GF-D8 (cell line): ENCODE measurements at places on chromosomes 13 and 19.

GRCh38 chr19:31772915-31773314 lies 423.7 kb upstream of the TSHZ3 start:
- DNase-seq = no peak

DNA sequence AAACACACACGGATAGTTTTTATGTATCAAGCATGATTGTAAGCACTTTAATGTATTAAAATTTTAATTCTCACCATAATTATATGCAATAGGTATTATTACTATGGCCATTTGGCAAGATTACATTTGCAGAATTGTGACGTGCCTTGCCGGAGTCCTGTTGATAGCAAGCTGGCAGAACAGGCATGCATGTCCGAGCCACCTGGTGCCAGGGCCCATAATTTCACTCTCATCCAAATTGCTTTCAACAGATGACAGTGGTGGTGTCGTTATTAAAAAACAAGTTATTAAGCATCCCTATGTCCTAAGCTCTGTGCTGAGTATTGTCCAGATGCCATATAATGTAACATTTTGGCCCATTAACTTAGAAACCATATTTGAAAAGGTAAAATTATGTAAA lies 374.3 kb downstream of the FOXO1 start:
- no peak for DNase-seq

DNA sequence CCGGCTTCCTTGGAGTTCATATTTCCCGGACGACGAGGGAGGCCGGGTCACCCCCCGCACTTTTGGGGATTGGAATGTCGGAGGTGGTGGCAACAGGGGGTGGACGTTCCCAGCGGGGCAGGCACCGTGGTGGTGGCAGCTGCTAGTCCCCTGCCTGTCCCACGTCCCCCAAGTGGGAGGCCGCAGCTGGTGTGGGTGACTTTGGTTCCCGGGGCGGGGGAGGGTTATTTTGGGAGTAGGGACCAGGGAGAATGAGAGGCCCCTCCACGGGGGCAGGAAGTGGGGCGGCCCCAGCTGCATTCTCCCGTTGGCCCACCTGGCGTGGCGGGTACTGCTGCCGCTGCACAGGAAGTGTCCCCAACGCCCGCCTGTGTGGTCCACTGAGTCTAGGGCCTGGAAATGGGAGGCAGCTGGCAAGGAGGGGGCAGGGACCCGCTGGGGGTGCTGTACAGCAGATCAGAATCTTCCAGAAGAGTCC lies 11.1 kb upstream of the PLIN3 start:
- peak; percentile 20 for DNase-seq

DNA sequence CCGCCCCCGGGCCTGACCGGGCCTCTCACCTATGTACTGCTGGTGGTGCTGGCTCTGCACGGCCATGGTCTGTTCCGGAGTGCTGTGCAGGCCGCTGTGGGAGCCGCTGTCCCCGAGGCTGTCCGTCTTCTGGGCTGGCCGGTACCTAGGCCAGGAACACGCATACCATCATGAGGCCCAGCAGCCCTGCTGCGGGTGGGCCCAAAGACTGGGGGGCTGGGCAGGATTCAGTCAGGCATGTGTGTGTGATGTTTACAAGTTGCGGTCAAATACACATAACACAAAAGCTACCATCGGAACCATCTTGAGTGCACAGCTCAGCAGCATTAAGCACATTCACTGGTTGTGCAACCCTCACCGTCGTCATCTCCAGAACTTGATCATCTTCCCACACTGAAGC lies 32.2 kb upstream of the RANBP3 start:
- DNase-seq = no peak

- no peak for DNase-seq
Measured at GRCh38 chr13:109859216-109859835, 72.9 kb upstream of the IRS2 start.

DNA sequence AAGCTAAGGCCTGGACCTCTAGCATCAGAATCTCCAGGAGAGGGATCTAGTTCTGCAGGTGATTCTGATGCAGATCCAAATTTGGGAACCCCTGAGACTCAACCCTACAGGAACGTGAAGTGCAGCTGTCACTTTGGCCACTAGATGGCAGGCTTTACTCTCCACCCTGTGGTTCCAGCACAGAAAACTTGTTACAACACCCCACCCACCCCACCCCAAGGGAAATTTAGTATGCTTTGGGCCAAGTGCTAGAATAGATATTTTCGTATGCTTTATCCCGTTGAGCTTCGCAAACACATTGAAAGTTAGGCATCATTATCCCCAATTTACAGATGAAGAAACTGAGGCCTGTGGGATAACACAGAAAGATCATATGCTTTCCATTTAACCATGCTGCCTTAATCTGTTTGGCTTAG lies 232.0 kb downstream of the B3GLCT start:
- DNase-seq = no peak

DNA sequence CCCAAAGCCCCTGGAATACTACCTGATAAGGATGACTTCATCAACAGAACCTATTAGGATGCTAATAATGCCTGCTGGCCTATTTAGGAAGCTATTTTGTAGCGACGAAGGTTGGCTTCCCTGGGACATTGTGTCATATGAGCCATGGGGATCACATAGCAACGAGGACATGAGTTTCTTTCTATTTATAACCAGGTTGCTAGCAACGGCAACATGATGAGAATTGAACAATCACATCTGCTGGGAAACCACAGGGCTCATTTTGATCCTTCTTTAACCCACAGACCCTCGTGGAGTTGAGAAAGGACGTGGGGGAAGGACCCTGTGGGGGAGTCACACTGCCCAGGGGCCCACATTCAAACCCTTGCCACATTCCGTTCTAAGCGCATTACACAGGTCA lies 172.2 kb downstream of the COL4A1 start:
- DNase-seq = no peak

- DNase-seq = no peak
Measured at GRCh38 chr19:17473041-17473440, 2.7 kb downstream of the SLC27A1 start.

GRCh38 chr19:391207-391557 lies 17.8 kb downstream of the C2CD4C start:
- no peak for DNase-seq

DNA sequence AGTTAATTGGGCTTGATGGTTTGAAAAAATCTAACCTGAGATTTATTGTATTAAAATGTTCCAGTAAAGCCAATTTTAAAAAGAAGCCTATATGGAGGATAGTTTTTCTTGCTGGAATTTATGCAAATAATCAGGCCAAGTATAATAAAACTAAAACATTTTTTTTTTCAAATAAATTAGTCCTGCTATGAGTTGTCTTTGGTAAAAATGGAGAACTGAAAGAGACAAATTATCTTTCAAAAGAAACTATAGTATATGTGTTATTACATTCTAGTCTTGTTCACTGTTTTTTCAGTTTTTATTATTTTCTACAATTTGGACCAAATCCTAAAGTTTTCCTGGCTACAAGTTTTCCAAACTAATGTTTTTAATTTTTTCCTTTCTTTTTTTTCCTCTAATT lies 468.9 kb downstream of the UQCRFS1 start:
- no peak for DNase-seq

- DNase-seq = no peak
Measured at GRCh38 chr19:41166944-41167804, 25.8 kb upstream of the CYP2S1 start.

- DNase-seq = no peak
Measured at GRCh38 chr13:77896536-77896935, 22.1 kb downstream of the EDNRB start.

DNA sequence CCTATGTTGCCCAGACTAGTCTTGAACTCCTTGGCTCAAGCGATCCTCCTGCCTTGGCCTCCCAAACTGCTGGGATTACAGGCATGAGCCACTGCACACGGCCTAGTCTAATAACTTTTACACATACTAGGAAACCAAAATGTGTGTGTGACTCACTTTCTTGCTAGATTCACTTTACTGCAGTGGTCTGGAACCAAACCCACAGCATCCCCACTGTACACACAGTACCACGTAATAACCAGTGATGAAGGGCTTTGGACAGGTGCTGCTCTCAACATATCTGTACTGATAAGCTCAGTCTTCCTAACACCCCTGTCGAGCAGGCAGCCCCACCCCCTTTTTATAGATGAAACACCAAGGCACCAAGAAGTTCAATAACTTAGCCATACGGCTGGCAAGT lies 5.1 kb downstream of the DNMT1 start:
- DNase-seq = no peak

DNA sequence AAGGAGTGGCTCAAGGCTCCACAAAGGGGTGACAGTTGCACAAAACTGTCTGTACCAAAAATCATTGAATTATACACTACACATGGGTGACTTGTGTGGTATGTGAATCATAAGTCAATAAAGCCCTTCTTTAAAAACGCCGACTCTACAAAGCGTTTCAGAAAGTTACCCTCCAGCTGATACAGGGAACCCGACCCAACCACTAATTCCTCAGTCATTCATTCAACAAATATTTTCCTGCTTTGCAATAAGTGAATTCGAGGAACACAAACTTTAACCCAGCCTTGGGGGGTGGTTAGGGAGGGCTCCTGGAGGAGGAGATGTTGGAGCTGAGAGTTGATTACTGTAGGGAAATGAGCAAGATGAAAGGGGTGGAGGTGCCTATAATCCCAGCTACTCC lies 32.0 kb downstream of the LTBP4 start:
- DNase-seq = no peak

- DNase-seq = peak; percentile 68
Measured at GRCh38 chr19:6425732-6426620, 1.4 kb upstream of the KHSRP start.

GRCh38 chr19:43751466-43752220 lies 3.1 kb downstream of the SMG9 start:
- DNase-seq = no peak

GRCh38 chr19:17686592-17687024 lies 1.5 kb downstream of the UNC13A start:
- no peak for DNase-seq

DNA sequence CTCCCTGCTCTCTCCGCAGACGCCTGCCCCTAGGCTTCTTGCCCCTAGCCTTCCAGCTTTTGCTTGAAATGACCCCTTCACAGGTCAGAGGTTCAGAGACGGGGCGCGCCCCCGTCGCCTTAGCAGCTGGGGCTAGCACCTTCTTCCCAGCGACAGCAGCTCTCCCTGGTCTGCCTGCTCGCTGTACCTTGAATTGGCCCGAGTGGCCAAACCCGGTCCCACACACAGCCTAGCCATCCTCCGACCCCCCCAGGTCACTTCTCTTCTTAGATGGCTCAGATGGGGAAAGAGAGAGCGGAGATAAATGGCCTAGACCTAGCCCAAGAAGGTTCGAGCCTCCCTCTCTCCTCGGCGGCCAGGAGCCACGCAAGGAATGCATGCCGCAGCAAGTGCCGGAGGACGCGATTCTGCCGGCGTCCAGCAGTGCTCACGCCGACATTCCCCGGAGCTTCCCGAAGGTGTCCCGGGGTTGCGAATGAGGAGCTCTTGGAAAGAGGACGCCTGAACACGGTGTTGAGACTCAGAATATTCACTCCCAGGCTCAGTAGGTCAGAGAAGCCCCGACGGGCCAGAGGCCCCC lies 1.3 kb downstream of the CDX2 start:
- DNase-seq = no peak

DNA sequence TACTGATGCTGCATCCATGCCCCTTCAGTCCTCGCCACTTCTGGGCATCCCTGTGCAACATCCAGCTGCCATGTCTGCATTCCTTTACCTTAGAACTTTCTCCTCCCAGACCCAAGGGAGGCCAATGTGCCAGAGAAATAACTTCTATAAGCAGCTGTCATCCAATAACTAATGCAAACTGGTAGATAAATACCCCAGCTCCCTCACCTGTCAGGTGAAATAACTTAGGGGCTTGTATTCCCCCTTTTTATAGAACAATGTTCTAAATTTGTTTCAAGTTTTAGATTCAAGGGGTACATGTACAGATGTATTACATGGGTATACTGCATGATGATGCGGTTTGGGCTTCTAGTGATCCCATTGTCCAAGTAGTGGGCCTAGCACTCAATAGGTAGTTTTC lies 880.1 kb downstream of the UQCRFS1 start:
- DNase-seq = no peak

DNA sequence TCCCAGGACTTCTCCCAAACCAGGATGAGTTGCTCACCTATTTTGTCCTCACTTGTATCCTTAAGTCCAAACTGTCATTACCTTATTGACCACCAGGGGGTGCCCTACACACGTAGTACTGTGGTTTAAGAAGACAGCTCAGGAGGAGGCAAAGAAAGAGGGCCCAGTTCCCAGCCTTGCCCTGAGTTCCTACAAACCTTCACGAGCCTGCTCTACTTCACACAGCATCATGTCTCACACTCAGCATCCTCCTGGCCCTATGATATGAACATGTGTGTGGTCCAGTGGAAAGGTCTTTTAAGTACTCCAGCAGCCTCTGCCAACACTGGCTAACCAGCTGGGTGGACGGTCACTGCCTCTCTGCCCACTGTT lies 8.1 kb upstream of the ZNF784 start:
- peak; percentile 77 for DNase-seq

- DNase-seq = no peak
Measured at GRCh38 chr13:44111701-44112100, 232.0 kb downstream of the LACC1 start.

- DNase-seq = no peak
Measured at GRCh38 chr13:98461486-98462240, 115.2 kb downstream of the STK24 start.

DNA sequence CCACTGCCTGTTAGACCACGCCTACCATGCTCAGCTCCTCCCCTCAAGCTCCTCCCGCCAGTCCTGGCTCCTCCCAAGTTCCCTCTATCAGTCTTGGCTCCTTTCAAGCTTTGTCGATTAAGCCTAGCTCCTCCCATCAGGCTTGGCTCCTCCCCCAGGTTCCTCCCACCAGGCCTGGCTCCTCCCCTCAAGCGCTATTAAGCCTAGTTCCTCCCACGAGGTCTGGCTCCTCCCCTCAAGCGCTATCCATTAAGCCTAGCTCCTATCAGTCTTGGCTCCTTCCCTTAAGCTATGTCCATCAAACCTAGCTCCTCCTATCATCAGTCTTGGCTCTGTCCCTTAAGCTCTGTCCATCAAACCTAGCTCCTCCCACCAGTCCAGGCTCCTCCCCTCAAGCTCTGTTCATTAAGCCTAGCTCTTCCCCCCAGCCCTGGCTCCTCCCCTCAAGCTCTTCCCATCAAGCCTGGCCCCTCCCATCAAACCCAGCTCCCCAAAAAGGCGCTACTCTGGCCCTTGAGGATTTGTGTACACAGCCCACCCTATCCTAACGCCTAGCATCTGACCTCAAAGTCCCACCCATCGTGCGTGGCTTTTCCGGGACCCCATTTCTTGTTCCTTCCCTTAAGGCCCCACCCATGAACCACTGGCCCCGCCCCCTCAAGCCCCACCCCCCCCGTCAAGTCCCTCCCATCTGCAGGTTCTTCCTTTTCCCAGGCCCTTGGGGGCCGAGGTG lies 10.0 kb downstream of the CAMSAP3 start:
- no peak for DNase-seq

- no peak for DNase-seq
Measured at GRCh38 chr19:13026462-13027370, 31.4 kb downstream of the NFIX start.
